Liver (tissue), 10 donors: ENCODE measurements at places on chromosomes 1 and 21. TPM values are rescaled to one million over a fixed set of nuclear protein-coding genes. Genes with fewer than 3 reads are reported as not detected.
A peak's percentile ranks its signal among the peaks of the same experiment; 100 is the strongest.

The ZNF362 gene
- polyA plus RNA-seq = 6.3 TPM

The VCAM1 gene
- 16.8 TPM for polyA plus RNA-seq

GRCh38 chr1:116113615-116114014 is 2.4 kb downstream of the MAB21L3 start:
- H3K27ac ChIP-seq = no peak overlapping the region
- no peak for DNase-seq
- no peaks in the 10 kb centered on the region for H3K4me1 ChIP-seq
- H3K4me3 ChIP-seq = no peak overlapping the region

GRCh38 chr1:93111561-93111960 is 32.5 kb downstream of the MTF2 start:
- H3K27ac ChIP-seq = no peak overlapping the region
- no peak for DNase-seq
- peaks cover 2% of the 10 kb centered on the region for H3K36me3 ChIP-seq
- no peaks in the 10 kb centered on the region for H3K4me1 ChIP-seq
- H3K4me3 ChIP-seq = no peak overlapping the region

DNA sequence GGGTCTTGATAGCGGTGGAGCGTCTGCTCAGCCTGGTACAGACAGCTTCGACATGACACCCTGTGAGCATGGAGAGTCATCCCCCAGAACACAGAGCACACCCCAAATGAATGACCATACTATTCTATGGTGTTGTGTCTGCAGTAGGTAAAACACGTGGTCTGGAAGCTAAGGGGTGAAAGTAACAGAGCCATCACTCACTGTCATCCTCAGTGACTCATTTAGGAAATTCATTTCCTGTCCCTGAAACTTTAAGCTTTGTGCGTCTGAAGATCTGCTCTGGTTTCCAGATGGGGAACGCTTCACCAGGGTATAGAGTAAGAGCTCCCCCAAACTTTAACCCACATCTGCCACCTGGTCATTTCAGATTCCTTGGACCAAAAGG is 94.8 kb upstream of the DISP3 start:
- H3K36me3 ChIP-seq = no peaks in the 10 kb centered on the region
- no peak overlapping the region for H3K4me3 ChIP-seq
- no peaks in the 10 kb centered on the region for H3K4me1 ChIP-seq

DNA sequence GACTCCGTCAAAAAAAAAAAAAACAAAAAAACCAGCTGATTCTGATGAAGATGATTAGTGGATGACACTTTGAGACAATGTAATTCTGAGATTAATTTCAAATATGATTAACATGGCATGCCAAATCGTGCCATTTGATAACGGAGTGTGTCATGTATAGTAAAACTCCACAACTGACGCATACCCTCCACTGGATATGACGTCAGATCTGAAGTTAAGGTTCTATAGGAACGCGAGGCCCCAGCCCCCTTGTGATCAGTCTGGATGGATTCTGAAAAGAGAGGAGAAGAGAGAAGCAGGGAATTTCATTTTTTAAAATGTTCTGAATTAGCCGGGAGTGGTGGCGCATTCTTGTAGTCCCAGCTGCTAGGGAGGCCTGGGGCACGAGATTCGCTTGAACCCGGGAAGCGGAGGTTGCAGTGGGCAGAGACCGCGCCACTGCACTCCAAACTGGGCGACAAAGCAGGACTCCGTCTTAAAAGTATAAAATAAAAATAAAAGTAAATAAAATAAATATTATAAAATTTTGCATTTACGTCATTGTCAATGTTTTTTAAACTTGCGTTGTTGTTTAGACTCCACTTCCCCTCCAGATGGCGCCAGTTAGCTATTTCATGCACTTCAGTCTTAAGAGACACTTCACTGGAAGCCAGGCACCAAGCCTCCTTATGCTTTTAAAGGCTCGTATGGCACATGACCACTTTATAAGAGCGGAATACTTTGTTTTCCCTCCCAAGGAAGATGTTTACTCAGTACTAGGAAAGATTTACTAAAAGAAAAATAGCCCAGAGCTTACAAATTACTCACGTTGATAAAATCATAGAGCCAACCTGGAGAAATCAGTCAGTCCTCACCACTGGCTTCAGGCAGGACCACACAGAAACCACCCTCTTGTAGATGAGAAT is 65.5 kb downstream of the UBE2U start:
- no peak overlapping the region for H3K4me3 ChIP-seq
- no peaks in the 10 kb centered on the region for H3K4me1 ChIP-seq
- peak; percentile 71 for DNase-seq
- H3K36me3 ChIP-seq = no peaks in the 10 kb centered on the region
